ENCODE measurements at places on chromosomes 1 and 21. TPM values are rescaled to one million over a fixed set of nuclear protein-coding genes. Genes with fewer than 3 reads are reported as not detected.

DNA sequence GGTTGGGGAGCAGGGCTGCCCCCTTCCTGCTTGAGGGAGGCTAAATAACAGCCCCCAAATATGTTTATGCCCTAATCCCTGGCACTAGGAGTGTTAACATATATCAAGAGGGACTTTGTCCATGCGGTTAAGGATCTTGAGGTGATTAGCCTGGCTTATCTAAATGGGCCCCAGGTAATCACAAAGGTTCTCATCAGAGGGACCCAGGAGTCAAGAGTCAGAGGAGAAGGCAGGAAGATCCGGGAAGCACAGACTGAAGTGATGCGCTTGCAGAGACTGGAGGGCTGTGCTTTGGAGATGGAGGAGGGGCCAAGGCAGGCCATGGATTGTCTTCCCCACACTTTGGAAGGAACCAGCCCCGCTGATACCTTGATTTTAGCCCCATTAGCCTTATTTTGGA, 86.4 kb downstream of the IER5 start:
- no peak for DNase-seq

- DNase-seq, result peak; percentile 92
Observed at GRCh38 chr1:164780863-164781262, 221.9 kb downstream of the PBX1 start.

DNA sequence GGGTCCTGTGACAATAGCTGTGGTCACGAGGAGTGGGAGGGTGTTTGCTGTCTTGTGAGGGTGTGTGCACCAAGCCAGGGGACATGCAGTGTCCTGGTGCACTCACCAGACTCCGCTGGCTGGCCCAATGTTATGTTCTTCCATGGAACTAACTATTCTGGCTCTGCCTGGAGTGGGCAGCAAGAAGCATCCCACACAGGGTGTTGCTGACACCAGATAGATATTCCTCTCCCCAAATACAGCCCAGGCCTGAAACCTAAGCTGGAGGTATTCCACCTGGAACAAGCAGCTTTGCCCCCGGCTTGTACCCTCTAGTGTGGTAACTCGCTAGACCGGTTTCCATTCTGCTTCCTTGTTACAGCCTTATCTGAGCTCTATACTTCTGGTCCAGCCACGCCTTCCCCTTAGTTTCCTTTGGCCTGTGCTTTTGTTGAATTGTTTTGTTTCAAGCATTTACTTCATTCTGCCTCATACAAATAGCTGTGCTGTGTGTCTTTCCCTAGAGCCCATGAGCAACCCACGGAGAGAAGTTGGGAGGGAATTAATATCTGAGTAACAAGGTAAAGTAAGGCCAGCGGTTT, 14.7 kb upstream of the LY9 start:
- DNase-seq, result no peak

GRCh38 chr1:221939607-221940006, 197.7 kb upstream of the DUSP10 start:
- DNase-seq, result no peak

DNA sequence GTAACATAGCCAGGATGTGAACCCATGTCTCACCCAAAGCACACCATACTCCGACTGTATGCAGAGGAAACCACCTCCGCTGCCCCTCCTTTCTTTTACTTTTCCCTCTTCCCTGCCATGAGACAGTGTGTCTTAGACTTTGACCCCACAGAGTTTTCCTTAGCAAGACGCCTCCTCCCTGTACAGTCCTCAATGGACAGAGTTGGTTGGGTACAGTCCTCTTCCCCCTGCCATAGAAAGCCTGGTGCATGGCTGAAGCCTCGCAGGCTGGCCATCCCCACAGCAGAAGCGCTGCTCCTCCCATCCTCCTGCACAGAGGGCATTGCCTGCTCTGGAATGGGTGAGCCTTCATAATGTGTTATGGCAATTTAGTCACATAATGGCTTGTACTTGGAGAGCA, 127.9 kb downstream of the PLPP3 start:
- no peak for DNase-seq

DNA sequence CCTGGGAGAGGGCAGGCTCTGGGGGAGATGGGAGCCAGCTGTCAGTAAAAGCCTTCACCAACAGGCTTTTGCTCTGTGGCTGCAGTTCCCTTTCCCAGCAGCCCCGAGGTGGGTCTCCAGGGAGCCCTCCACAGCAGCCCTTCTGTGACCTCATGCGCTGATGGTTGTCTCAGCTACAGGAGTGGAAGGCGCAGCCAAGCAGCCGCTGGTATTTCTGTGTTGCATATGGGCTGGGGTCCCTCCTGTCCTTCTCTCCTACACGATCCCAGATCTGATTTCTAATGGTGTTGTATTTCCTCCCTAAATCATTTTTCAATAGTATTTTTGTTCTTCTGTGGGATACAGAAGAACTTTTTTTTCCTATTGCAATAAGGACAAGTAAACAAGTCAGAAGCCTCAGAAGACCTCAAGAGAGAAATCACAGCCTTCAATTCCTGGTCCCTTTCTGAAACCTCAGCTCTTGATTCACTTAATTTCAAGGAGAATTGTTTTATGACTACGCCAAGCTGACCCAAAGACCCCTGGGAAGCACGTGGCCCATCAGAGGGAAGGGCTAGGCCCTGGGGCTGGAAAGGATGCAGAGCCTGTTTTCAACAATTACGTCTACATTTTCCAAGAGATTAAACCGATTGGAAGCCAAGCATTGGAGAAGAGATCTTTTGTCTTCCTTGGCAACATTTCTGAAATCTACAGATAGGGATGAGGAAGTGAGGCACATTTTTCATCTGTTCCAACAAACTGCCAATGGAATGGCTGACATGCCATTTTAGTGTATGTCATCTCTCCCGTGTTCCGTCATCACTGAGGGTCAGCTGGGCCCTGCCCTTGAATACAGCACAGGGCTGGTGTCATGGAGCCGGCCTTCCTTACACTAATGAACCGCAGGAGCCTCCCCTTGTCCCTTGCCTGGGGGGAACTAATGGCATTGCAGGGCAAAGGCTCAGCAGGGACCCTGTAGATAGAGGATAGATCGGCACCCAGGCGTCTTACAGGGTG, 42.0 kb upstream of the SCCPDH start:
- DNase-seq, result peak; percentile 21

DNA sequence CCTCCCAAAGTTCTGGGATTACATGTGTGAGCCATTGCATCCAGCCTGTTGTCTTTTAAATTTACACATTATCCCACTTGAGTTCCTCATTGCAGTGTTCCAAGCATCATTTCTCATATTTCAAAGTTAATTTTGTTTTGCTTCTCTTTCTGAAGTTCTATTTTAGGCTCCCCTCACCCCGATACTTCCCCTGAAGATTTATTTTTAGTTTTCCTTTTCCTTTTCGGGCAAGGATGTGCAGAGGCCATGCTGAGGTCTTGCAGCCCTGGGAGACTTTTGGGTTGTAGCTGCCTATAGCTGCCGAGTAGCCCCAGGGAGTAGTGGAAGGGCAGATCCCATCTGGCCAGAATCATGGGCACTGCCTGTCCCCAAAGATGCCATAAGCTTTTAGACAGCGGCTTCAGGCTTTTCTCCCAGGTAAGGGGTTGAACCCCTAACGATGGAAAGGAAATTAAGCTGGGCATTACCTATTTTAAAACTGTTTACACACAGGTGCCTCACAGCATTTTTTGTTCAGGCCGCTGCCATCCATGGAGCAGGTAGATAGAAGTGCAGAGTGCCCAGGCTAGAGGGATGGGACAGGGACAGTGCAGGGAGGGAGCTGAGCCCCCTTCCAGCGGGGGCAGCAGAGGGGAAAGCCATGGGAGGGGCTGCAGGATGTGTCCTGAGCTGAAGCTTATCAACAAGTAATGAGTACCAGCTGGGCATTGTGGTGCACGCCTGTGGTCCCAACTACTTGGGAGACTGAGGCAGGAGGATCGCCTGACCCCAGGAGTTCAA, 15.9 kb downstream of the PSEN2 start:
- DNase-seq, result no peak

The SMIM1 gene
- polyA plus RNA-seq, result not detected

The HRNR gene
- not detected for polyA plus RNA-seq

The GBP2 gene
- polyA plus RNA-seq, result 19.6 TPM

The OBSCN gene
- 0.87 TPM for polyA plus RNA-seq
